ENCODE measurements at places on chromosomes 16 and 17.

GRCh38 chr16:21985524-21985923 lies 15.4 kb downstream of the PDZD9 start:
- DNase-seq, result no peak

DNA sequence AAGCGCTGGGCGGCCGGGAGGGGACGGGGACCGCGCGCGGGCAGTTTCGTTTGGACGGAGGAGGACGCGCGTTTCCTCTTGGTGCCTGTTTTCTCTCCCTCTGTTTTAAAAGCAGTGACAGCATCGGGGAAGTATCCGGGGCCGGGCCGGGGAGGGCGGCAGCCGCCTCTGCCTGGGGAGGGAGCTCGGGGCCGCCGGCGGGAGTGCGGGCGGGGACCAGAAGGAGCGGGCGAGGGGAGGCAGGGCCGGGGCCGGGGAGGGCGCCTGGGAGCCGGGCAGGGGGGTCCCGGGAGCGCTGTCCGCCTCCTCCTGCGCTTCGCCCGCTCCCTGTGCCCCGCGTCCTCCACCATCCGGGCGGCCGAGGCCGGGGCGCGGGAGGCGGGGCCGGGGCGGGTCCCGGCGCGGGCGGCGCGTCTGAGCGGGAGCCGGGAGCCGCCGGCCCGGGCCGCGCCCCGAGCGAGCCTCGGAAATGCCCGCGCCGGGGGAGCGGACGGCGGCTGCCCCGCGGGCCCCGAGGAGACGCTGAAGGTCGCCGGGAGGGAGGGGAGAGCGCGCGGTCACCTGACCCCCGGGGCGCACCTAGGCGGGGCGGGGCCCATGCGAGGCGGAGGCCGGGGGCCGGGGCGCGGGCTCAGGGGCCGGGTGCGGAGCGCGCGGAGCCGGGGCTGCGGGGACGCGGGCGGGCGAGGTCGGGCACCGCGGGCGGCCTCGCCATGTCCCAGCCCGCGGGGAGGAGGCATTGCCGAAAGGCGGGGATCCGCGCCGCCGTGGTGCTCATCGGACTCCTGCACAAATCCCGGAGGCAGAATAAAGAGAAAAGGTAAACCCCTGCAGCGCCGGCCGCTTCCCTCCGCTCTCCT lies 57.3 kb downstream of the RAP1GAP2 start:
- peak; percentile 7 for DNase-seq

- DNase-seq, result no peak
Observed at GRCh38 chr17:49450181-49450580, 35.5 kb upstream of the PHB1 start.

- no peak for DNase-seq
Observed at GRCh38 chr17:41073676-41074075, 8.0 kb upstream of the KRTAP2-4 start.

- no peak for DNase-seq
Observed at GRCh38 chr17:45170931-45171337, 9.3 kb downstream of the HEXIM2 start.

DNA sequence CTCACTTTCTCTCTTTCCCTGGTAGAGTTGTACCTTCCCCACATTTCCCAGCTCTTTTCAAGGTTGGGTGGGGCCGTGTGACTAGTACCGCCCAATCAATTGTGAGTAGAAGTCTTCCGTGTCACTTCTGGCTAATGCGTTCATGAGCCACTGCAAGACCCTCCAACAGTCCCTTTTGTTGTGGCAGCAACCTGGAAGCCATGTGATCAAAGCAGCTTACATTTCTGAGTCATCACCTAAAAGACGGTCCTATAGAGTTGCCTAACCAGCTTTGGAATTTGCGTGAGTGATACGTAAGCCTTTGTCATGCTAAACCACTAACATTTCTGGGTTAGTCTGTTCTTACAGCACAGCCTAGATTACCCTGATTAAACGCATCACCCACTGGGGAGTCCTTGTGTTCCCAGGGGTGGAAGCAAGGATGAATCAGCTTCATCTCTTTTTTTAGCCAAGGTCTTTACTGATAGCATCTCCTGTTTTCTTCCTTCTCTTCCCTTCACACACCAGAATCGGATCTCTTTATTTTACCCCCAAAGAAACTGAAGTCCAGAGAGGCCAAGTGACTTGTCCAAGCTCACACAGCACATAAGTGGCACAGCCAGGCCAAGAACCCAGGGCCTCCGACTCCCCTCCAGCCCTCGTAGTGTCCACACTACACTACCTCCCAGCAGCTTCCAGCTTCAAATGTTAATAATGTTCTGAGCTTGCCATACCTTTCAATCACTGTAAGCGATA lies 366.3 kb upstream of the XYLT1 start:
- DNase-seq, result no peak

- no peak for DNase-seq
Observed at GRCh38 chr17:82791532-82791931, 39.7 kb downstream of the TBCD start.

DNA sequence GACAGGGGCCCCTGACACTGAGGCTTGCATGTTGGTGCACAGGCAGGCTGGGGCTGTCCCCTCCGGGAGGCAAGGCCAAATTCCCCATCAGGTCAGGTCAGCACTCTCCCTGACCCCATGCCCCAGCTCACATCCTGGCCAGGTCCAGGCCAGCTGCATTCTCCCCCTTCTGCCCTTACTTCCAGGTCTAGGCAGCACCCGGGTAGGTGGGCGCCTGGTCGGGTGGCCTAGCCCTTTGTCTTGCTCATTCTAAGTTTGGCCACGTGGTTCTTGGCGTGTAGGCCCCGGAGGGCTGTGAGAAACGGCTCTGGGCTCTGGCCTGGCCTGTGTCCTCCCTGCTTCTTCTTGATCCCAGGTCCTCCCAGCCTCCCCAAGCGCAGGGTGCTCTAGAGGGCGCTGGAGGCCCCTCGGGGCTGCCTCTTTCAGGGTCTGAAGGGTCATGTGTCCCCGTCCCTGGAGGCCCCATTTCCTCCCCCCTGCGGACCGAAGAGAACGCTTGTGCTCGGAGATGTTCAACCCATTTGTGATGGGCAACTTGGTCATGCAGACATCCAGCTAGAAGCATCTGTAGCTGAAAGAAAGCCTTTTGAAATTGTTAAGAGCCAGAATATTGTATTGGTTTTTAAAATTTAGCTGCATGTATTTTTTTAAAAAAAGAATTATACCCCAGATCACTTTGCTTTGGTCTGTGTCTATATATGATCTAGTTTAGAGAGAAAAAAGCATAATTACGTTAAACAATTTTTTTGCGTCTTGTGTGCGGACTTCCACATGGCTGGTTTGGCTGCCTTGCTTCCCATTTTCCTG lies 6.7 kb downstream of the BAHCC1 start:
- DNase-seq, result no peak

GRCh38 chr17:81651692-81652091 lies 4.7 kb downstream of the PDE6G start:
- DNase-seq, result no peak

GRCh38 chr17:37648555-37648954 lies 5.3 kb upstream of the DDX52 start:
- no peak for DNase-seq

GRCh38 chr17:78599419-78599818 lies 22.2 kb upstream of the DNAH17 start:
- DNase-seq, result no peak

DNA sequence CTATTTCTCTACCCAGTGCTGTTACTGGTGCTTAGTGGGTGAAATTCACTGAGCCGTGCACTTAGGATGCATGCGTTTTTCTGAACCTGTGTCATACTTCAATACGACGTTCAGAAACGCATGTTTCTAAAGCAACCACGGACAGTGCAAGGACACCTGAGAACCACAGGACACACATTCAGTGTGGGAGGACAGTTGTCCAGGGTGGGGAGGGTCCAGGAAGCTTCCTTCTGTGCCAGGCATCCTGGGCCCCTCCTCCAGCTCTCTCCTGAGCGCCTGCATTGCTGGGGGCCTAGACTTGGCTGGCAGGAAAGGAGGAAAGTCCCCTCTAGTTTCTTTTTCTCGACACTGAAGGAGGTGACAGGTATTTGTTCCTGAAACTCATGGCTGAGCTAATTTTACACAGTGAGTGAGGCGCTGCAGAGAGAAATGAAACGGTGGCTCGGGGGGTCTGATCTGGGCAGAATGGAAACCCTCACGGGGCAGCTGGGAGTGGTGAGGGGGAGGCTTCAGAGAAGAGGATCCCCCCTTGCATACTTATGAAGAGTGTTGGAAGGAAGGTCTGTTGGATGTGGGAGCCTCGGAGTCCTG lies 89.9 kb downstream of the IRF8 start:
- DNase-seq, result no peak

DNA sequence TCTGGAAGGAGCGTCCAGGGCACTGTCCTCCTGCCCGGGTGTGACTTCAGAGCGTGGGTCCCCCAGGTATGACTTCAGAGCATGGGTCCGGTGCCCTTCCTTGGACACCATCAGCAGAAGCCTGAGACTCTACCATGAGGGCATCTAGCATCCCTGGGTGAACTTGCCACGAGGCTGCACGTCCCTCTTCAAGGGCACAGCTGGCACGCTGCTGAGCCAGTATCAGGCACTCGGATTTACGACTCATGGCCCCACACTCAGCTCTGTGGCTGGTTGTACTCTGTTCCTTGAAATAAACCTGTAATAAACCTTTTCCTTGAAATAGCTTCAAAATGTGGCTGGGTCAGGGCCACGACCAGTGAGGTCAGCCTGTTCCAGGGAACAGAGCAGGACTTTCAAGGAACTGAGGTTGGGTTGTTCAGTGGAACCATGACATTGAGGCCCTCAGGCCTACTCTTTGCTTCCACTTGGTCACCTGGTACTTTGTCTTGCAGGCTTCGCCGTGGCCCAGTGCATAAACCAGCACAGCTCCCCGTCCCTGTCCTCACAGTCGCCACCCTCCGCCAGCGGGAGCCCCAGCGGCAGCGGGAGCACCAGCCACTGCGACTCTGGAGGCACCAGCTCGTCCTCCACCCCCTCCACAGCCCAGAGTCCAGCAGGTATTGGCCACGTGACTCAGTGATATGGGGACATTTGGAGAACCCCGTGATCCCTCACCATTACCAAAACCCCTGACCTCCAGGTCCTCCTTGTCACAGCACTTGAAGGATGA lies 89.9 kb downstream of the SOCS1 start:
- DNase-seq, result no peak

DNA sequence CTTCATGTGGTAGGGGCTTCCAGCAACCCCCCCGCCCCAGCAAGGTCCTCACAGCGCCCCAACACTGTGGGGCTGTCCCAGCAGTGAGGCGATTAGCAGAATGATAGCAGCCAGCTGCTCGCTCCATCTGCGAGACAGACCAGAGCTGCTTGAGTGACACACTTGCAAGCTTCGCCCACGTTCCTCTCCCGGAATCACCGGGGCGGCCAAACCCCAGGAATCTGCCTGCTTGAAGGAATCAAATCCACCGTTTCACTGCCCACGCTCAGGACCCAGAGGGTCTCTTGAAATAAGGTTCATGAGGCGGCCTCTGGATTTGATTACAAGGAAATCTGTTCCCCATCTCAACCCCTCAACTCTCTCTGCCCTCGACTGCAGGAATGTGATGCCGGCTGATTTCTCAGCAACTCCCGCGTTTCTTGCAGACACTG lies 356.0 kb downstream of the C16orf95 start:
- DNase-seq, result no peak

DNA sequence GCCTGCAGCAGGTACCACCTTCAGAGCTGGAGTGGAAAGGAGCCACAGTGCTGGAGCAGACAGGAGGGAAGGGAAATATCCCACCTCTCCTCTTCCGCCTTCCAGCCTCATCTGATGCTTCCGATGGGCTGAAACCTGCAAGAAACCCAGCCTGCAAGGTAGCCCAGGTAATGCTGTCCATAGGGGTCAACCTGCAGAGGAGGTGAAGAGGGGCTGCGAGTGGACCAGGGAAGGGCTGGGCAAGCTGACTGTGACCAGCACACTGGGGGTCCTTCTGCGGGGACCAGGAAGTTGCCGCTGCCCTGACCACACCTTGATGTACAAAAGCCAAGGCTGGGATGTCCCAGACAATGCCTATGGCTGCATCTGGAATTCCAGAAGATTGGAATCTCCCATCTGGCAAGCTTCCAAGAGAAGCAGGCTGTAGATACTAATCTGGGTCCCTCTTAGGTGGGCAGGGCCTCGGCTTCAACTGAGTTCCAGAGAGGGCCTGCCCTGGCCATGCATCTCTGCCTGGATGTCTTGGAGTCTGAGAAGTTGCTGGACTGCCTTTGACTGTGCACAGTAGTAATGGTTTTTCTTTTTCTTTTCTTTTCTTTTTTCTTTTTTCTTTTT lies 5.8 kb downstream of the FOXL1 start:
- no peak for DNase-seq

DNA sequence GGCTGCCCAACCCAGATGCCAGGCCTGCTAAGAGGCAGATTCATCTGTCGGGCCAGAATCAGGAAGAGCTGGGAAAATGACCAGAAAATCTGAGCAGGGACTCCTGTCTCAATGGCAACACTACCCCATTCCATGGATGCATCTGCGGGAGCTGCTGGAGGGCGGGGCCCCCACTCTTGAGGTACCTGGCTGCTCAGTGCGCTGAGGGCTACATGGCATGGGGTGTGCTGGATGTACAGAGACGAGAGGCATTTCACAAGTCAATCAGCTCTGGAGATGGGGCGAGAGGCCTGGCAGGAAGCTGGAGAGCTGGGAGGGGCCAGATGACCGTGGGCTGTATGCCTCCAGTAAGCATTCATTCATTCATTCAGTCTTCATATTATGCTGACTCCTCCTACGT lies 6.4 kb downstream of the SDK2 start:
- no peak for DNase-seq

GRCh38 chr16:50302472-50303005 lies 36.2 kb downstream of the ADCY7 start:
- DNase-seq, result no peak

DNA sequence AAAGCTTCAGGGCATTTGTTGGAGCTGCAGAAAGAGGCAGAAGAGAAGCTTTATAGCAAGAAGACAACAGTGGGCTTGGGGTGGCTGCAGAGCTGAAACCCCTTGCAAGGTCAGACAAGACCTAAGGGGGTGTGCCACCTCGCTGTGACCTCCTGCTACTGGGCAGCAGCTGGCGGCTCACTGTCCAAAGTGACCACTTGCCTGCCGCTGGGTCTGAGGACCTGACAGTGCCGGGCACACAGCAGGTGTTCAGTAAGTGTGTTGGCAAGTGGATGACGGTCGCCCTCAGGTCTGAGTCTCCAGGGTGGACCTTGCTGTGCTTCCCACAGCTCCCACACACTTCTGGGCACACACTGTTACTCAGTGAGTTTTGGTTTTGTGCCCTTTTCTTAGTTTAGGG lies 336.5 kb downstream of the C16orf95 start:
- DNase-seq, result no peak

DNA sequence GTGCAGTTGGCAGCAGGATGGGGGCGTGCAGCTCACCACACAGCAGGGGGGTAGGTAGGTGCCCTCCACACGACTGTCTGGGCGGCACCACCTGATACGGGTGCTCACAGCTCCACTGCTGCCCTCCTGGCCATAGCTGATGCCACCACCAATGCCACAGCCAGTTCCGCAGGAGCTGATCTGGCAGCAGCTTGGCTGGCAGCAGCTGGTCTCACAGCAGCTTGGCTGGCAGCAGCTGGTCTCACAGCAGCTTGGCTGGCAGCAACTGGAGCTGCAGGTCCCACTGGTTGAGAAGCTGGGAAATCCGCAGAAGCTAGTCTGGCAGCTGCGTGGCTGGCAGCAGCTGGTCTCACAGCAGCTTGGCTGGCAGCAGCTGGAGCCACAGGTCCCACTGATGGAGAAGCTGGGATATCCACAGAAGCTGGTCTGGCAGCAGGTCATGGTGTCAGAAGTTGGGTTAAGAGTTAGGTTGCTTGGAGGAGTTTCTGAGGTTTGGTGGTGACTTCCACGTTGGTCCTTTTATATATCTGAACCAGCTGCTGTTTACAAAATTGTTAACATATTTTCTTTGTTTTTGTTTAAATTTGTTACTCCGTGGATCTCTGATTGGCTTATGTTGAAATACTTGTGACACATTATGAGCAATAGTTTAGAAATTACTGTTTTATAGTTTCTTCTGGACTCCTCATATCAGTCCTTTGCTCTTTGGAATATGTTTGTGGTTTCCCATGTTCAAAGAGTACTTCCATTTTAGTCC lies at the start of gene KRTAP1-5:
KRTAP1-5 (minus strand) TSS at position 494 of the 757 bp plus-strand sequence; CDS start at position 441, 53 bp downstream.
- no peak for DNase-seq
